ENCODE measurements at places on chromosomes 13 and 19. TPM values are rescaled to one million over a fixed set of nuclear protein-coding genes. Genes with fewer than 3 reads are reported as not detected.

DNA sequence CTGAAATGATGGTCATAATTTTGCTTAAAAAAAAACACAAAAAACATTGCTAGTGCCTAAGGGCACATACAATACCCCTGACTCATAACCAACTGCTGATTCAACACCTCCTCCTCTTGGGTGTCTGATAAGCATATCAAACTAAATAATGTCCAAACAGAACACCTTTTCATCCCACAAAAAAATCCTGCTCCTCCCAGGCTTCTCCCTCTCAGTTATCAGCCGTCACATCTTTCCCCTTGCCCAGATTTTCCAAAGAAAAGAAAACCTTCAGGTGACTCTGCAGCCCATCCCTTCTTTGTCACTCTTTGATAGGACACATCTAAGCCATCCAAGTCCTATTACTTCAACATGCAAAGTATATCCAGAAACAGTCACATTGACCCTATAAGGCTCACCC, 46.9 kb downstream of the ABCC4 start:
- H3K4me3 ChIP-seq = no peak overlapping the region
- no peaks in the 10 kb centered on the region for H3K4me1 ChIP-seq
- H3K27me3 ChIP-seq = no peaks in the 10 kb centered on the region
- no peak overlapping the region for H3K27ac ChIP-seq
- no peaks in the 10 kb centered on the region for H3K36me3 ChIP-seq
- DNase-seq = no peak

DNA sequence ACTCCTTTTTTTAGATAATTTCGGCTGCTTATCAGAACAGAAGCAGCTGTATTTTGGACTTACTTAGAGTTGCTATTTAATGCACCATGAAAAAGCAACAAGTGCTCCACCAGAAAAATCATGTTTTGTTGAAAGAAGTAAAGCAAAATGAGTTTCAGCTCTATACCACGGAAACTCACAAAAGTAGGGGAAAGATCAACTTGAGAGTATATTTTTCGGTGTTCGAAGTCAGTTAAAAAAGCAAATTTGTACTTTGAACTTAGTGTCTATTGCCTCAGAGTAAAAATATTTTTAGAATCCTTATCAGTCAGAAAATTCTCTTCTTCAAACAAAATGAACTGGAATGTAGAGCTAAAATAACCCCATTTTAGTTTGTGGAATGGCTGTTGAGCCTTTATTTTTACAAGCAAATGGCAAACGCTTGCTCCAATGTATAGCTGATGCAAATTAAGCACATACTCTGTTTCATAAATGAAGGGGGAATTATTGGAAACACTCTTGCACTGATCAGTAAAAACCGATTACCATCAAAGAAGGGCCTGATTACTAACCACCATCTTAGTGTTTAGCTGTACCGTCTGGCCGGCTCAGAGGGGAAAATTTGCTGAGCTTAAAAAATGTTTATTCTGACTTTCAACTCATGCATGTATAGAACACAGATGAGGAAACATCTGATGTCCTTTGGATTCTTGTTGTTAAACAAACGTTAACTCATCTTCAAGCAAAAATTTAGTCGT, 540.7 kb downstream of the GPC6 start:
- H3K4me3 ChIP-seq = no peak overlapping the region
- H3K27ac ChIP-seq = no peak overlapping the region
- DNase-seq = no peak
- no peaks in the 10 kb centered on the region for H3K36me3 ChIP-seq
- H3K4me1 ChIP-seq = peaks cover 12% of the 10 kb centered on the region
- H3K27me3 ChIP-seq = no peaks in the 10 kb centered on the region

DNA sequence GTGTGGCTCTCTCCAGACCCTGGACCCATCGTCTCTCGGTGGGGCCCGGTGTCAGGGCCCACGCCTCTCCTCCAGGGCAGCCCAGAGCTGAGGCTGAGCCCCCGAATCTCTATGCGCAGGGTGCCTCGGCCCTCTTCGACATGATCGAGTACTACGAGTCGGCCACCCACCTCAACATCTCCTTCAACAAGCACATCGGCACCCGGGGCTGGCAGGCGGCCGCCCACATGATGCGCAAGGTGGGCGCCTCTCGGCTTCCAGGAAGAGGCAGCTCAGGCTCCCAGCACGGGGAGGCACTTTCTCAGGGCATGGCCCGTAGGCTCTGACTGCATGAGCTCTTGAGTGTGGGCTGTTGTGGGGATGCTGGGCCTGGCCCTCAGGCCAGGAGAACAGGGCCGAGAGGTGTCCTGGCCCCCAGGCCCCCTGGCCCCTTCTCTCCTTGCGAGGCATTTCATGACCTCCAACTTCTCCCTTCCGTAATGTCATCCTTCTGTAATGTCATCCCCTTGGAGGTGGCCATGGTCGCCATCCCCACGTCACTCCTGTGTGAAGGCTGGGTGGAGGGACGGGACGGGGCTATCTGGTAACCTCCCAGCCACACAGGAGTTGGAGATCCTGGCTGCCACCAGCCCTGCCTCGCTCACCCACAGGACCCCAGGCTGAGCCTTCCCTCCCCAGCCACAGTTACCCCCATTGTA, 19.4 kb downstream of the NKPD1 start:
- H3K27ac ChIP-seq = no peak overlapping the region
- no peak overlapping the region for H3K4me3 ChIP-seq
- H3K4me1 ChIP-seq = no peaks in the 10 kb centered on the region
- no peak for DNase-seq

GRCh38 chr19:2444251-2445002, 12.3 kb downstream of the LMNB2 start:
- H3K27ac ChIP-seq = no peak overlapping the region

GRCh38 chr13:28357247-28357825, 137.6 kb downstream of the FLT1 start:
- DNase-seq = no peak
- no peaks in the 10 kb centered on the region for H3K4me1 ChIP-seq
- no peak overlapping the region for H3K27ac ChIP-seq

DNA sequence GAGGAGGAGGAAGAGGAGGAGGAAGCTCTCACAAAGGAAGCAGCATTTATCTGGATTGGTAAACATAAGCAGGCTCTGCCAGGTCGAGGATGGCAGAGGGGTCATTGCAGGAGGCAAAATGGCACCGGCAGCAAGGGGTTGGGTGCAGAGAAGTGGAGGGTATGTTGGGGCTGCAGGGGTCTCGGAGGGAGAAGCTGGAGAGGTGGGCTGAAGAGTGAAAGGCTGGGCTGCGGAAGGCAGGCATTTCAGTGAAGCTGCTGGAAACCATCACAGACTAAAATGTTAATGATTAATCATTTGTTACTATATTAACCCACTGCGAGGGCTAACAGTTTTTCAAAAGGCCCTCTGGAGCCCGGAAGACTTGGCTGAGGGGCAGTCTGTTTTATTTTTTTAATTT, 24.6 kb downstream of the TPT1 start:
- H3K4me1 ChIP-seq = no peaks in the 10 kb centered on the region
- DNase-seq = no peak

DNA sequence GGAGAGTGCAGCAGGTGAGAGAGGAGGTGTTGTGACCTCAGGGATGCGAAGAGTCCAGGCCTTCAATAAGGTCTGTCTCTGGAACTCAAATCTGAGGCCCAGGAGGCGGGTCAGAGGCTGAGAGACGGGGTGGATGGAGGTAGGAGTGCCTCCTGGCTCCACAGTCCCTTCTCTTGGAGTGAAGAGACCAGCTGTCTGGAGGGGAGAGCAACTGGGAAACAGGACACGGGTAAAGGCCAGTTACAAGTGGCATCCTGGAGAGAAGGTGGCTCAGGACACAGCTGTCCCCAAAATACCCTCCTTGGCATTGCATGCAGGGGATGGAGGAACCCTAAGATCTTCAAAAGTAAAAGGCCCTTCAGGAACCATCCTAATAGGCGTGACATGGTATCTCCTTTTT, 19.2 kb downstream of the PDE4A start:
- no peak overlapping the region for H3K4me3 ChIP-seq
- H3K27me3 ChIP-seq = no peaks in the 10 kb centered on the region
- no peak for DNase-seq
- no peaks in the 10 kb centered on the region for H3K36me3 ChIP-seq
- H3K4me1 ChIP-seq = no peaks in the 10 kb centered on the region

- no peaks in the 10 kb centered on the region for H3K36me3 ChIP-seq
- DNase-seq = no peak
- no peaks in the 10 kb centered on the region for H3K4me1 ChIP-seq
- H3K4me3 ChIP-seq = no peak overlapping the region
Measured at GRCh38 chr19:6639439-6639838, 30.5 kb downstream of the TNFSF14 start.

DNA sequence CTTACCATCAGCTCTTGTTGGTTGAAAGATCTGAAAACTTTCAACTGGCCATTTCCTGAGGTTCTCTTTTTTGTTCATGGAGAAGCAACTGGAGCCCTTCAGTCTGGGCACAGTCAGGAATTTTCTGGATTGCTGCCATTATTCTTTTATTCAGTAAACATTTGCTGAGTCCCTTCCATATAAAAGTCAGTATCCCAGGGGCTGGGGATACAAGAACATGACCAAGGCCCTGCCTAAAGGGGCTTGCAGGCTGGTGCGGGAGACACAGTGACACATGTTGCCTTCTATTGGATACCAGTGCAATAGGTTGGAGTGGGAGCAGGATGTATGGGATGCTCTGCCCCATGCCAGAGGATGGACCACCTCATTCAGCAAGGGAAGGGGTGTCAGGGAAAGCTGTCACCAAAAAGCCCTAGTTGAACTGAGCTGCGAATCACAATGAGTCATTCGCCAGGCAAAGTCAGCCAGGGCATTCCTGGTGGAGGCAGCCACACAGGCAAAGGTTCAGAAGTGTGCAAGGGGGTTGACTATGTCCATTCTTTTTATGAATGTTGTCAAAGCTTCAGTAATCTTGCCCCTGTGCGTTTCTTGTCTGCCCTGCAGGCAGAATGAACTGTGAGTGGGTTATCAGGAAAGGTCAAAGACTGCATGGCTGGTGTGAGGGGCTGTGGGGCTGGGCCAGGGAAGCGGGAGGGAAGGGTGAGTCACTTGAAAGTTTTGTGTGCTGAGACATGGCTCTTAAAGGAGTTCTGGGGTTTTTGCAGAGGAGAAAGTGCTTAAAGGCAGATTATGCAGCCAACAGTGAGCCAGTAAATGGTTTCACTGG, 395.9 kb downstream of the KCNRG start:
- H3K4me3 ChIP-seq = no peak overlapping the region
- H3K27me3 ChIP-seq = no peaks in the 10 kb centered on the region
- no peaks in the 10 kb centered on the region for H3K4me1 ChIP-seq
- no peak overlapping the region for H3K27ac ChIP-seq

- H3K4me3 ChIP-seq = no peak overlapping the region
- no peak overlapping the region for H3K27ac ChIP-seq
- H3K36me3 ChIP-seq = no peaks in the 10 kb centered on the region
- DNase-seq = no peak
- H3K4me1 ChIP-seq = no peaks in the 10 kb centered on the region
Measured at GRCh38 chr13:103436057-103436654, 369.9 kb upstream of the SLC10A2 start.

GRCh38 chr19:7869910-7870511, 4.2 kb downstream of the PRR36 start:
- DNase-seq = peak; percentile 87
- H3K36me3 ChIP-seq = no peaks in the 10 kb centered on the region
- H3K27me3 ChIP-seq = no peaks in the 10 kb centered on the region
- peak overlapping the region; percentile 76 for H3K27ac ChIP-seq

CGB5 gene
- total RNA-seq = not detected

CD209 gene
- 3.9 TPM for total RNA-seq

CPB2 gene
- total RNA-seq = not detected

FBXO17 gene
- 35.2 TPM for total RNA-seq
